ENCODE measurements at places on chromosomes 3 and 15.

GRCh38 chr3:114380233-114380651, 86.4 kb downstream of the TIGIT start:
- DNase-seq: no peak

GRCh38 chr3:150867434-150867833, 37.8 kb downstream of the MINDY4B start:
- no peak for DNase-seq

DNA sequence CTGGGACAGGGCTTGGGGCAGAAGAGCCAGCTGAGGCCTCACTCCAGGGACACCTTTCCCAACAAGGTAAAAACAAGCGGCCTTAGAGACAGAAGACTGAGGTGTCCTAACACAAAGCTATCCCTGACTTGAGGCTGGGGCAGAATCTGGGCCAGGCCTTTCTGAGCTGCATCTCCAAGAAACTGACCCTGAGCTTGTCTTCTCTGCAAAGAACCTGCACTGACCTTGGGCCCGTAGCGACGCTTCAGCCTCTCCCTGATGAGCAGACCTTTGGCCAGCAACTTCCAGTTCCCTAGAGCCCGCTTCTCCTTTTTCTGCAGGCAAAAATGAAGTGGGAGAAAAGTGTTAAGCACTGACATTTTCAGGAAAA, 22.2 kb downstream of the TMEM43 start:
- no peak for DNase-seq

DNA sequence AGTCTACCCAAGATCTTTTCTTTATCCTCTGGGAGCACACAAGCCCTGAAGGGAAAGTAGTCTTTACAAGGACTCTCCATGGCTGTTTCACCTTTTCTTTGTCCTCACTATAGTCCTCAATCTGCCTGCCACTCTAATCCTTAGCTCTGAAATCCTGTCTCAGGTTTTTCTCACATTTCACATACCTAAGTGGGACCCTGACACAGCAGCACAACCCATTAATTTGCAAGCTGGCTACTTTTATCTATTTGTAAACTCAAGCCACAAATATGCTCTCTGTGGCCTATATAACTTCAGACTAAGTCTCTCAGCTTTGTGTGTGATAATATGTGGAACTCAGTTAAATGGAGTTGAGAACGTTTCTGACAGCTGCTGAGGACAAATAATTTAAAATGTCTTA, 19.8 kb downstream of the SIN3A start:
- no peak for DNase-seq

DNA sequence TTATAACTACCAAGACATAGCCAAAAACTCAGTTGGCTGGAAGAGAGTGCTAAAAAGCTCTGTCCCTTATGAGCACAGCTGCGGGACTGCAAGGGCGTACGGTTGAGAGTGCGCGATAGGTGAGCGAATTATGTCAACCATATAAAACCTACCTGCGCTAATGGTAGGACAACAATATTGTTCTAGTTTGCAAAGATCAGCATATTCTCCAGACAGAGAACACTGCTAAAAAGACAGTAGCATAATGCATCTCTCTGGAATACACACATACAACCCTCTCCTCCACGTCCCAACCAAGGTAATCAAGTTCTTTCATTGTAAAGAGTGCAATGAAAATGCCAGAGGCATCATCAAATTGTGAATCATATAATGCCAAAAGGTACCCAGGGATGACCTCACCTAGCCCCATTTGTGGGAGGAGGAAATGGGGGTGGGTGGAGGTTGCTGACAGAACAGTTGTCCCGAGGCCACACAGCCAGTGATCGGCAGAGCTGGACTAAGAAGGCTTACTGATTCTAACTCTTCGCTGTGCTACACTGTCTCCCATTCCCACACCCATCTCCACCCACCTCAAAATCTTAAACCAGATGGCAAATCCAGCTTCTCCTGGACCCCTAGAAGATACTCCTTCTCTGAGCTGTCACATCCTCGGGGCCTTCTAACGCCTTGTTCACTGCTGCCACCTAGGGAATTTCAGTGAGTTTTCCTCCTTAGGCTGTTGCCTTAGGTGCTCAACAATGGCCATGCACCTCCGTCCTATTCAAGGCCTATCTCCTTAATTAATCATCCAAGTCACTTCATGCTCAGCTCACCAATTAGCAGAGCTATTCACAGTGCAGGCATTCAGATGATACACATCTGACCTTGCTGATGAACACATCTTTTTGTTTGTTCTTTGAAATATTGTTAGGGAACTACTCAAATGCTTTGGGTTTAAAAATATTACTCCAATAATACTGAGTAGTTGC, 60.7 kb downstream of the RPL22L1 start:
- no peak for DNase-seq

- no peak for DNase-seq
Measured at GRCh38 chr15:78374436-78375393, 34.6 kb downstream of the CRABP1 start.

GRCh38 chr3:53938645-53939044, 47.0 kb upstream of the SELENOK start:
- DNase-seq: no peak

- DNase-seq: no peak
Measured at GRCh38 chr3:148847351-148847750, 17.7 kb upstream of the CPA3 start.

GRCh38 chr3:76900596-76900995, 139.3 kb upstream of the ROBO2 start:
- no peak for DNase-seq

- no peak for DNase-seq
Measured at GRCh38 chr3:143849854-143850549, 1.7 kb upstream of the SLC9A9 start.

DNA sequence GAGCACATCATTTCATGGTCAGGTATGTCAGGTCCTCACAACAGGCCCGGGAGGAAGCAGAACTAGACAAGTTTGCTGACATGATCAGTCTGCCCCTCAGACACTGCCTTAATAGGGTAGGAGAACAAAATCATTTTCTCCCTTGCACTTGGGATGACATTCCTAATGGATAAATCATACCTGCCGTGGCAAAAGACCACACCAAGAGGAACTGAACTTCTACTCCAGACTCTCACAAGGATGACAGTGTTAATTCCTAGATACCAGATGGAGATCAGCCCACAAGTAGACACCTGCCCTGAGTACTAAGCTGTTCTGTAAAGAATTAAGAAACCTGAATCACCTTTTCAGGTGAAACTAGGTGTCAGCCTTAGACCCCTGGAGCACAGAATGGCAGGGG, 19.5 kb downstream of the SIAH2 start:
- DNase-seq: no peak

DNA sequence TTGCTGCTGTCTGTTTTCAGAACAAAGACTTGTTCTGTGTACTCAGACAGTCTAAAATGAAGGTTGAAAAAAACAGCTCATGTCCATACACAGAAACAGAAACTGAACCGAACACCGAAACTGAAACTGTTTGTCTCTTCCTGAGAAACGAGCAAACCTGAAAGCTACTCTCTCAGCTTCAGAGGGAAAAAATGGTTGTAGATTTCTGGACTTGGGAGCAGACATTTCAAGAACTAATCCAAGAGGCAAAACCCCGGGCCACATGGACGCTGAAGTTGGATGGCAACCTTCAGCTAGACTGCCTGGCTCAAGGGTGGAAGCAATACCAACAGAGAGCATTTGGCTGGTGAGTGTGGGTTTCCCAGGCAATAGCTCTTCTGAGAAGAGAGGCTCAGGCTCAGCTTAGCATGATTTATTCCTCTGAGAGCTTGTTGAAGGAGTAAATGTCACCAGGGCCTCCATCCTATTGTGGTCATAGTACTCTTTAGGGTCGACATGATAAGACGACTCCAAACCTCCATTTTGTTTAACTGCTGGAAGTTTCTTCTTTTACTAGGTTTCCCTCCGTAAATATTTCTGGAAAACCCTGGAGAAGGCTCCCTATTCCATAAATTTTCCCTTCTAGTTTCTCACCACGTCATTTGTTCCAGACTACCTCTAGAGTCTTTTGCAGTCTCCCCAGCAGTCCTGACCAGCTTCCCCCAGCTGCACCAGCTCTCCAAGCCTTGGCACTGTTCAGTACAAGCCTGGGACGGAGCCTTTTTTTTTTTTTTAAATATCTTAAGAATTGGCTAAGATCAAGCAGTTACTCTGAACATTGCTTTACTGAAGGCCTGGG, at the start of gene RTP4:
Gene RTP4 (plus strand): TSS at position 135 of the 838 bp plus-strand sequence. CDS start 57 bp downstream, at position 192.
- peak; percentile 23 for DNase-seq

DNA sequence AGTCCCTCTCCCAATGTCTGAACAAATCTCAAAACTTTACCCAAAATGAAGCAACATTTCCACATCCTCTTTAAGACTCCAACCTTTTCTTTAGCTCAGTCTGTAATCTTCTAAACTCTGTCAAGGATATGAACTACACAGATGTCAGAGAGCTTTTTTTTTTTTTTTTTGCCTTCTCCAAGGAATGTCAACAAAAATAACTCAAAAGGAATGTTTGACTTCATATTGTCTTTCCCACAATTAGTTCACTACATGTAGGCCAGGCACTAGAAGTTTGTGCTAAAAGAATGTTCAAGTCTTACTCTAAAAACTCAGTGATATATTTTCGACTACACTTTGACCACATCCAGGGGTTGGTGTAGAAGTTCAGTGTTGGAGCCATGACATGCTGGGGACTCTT, 37.1 kb downstream of the ADAMTS9 start:
- DNase-seq: no peak

DNA sequence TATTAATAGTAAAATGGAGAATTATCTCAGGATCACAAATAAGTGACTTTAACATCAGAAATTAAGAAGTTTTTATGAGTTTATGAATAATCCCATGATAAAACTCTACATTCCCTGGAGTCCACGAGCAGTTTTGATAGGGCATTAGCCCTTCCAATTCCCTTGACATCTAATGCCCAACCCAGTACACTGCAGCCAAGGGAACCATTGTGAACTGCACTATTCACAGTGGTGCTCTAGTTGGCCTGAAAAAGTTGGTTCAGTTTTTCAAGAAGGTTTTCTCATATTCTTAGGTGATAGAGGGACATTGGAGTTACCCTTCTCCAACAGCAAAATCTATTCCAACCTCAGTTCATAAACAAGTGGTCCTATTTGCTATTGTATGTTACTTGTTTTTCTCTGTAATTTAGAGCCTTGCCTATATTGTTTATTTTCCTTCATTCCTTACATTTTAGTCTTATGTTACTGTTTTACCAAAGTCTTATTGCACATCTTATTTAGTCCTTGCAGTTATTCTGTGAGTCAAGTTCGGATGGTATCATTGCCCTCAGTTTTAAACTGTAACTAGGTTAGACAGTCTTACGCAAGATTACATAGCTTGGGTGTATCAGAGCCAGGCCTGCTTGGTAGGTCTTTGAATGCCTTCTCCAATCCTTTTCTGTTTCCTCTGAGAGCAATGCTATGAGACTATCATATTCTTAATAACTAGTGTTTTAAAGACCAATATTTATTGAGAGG, 57.9 kb upstream of the SAMMSON start:
- no peak for DNase-seq

- DNase-seq: no peak
Measured at GRCh38 chr3:69385723-69386555, at the start of gene FRMD4B. Gene FRMD4B (minus strand): TSS chr3:69386088. CDS start chr3:69385989, 99 bp downstream.

DNA sequence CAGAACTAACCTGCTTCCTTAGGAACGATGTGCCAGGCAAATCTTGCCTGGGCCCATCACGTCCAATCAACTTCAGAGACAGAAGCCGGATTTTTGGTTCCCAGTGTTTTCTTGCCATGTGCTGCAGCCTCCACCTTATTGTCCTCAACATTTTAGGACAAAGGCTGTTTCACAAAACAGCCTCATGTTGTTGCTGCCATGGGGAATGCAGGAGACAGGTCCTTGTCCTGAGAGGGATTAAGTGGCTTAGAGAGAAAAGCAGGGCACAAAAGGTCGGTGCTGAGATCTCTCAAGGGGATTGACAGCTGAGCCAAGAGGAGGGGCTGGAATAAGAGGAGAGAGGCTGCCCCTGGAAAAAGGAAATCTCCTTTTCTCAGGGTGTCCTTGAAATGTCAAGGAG, 11.3 kb upstream of the NMNAT3 start:
- DNase-seq: no peak

GRCh38 chr3:12340506-12340905, 51.6 kb downstream of the PPARG start:
- DNase-seq: no peak

DNA sequence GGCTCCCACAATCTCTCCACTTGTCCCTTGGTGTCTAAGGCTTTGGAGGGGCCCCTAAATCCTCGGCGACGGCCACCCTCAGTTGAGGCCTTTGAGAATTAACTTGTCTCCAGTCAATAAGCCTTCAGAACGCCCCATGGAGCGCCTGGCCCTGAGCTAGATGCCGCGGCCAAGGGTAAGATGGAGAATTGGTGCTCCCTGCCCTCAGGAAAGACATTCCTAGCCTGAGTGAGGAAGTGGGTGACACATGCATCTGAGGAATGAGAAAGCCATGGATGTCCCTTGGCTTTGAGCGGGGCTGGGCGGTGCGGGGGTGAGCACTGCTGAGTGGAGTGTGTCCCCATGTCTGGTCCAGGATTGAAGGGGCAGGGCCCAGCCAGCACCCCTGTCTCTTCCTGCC, 13.3 kb downstream of the ITIH4 start:
- DNase-seq: no peak

DNA sequence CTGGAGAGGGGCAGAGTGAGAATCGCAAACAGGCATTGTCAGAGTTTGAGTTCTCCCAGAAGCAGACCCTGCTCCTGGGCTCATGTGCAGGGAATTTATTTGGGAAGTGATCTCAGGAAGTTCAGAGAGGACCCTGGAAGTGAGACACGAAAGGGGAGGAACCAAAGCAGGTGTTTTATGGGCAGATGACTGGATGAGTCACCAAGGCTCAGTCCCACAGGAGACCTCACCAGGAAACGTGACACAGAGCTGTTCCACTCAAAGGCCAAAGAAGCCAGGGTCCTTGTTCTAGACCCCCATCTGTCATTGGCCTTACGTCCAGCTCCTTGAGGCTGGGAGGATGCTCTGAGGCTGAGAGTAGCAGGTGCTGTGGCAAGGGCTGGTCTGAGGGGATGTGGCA, 43.4 kb upstream of the SEC22A start:
- no peak for DNase-seq

- DNase-seq: no peak
Measured at GRCh38 chr15:79595306-79595705, 163.2 kb downstream of the MINAR1 start.

GRCh38 chr3:192022412-192022811, 561.4 kb downstream of the PYDC2 start:
- DNase-seq: no peak

- no peak for DNase-seq
Measured at GRCh38 chr3:69320871-69321271, 65.0 kb downstream of the FRMD4B start.

DNA sequence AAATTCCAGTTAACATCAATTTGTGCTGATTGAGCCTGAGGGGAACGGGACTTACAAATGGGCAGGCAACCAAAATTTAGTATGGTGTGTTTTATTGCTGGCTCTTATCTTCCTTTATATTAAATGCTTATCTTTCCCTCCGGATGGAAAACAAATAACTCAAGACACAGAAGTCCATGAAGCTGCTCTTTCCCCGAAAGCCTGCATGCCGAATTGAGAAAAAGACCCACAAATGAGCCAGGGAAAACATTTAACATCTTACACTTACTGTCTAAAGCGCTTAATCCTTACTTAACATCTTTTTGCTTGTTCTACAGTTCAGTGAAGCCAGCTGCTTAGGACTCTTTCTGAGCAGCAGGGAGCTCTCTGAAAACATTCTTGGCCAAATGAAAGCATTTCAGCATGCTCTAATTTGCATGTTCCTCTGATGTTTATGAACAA, 49.5 kb downstream of the HEG1 start:
- DNase-seq: no peak

- DNase-seq: no peak
Measured at GRCh38 chr15:27514526-27514925, 543.5 kb downstream of the GABRG3 start.
